WTC11 (cell line): ENCODE measurements at places on chromosomes 2 and 18. TPM values are rescaled to one million over a fixed set of nuclear protein-coding genes. Genes with fewer than 3 reads are reported as not detected.

Gene KIDINS220
- 23.9 to 25.1 TPM (median 24.4 TPM) in 3 replicates for total RNA-seq

Gene ANKRD30B
- not detected in 3 replicates for total RNA-seq

DNA sequence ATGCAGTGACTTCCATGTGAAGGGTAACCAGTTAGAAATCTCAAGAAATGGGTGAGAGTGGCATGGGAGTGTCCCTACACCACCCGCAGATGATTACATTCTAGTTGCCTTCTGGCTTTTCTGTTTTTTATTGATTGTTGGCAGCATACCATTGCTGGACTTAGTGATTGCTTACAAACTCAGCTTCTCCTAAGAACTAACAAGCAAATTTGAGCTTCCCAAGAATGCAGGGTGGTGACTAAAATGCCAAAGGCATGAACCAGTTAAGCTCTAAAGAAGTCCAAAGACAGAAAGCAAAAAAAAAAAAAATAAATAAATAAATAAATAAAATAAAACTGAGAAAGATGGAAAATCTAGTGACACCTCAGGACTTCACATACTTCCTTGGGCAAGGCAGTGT, 245.5 kb upstream of the PARD3B start:
- DNase-seq = no peak
- no peaks in the 10 kb centered on the region for H3K4me1 ChIP-seq
- no peaks in the 10 kb centered on the region for H3K36me3 ChIP-seq
- no peak overlapping the region for H3K27ac ChIP-seq

GRCh38 chr2:71995067-71995665, 152.5 kb downstream of the CYP26B1 start:
- no peaks in the 10 kb centered on the region; the same call in 1 of the 2 replicates for H3K27me3 ChIP-seq
- H3K36me3 ChIP-seq = no peaks in the 10 kb centered on the region
- no peak overlapping the region for H3K27ac ChIP-seq
- H3K4me3 ChIP-seq = no peak overlapping the region
- peaks cover 19% of the 10 kb centered on the region for H3K4me1 ChIP-seq
